ENCODE measurements at places on chromosomes 2 and 18.

DNA sequence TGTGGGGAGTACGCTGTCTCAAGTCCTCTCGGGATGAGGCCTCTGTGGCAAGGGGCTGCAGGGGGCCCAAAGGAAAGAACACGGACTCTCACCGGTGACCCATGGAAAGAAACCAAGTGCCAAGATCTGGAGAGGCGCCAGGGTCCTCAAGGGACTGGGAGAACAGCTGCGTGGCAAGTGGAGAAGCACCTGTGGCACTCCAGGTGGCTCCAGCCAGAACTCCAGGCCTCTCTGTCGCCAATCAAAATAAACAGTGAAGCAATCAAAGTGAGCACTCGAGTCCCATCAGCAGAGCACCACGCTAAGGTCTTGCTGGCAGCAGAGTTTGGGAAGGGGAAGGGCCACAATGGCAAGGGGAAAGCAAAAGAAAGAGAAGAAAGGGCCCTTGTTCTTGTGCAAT is 54.7 kb downstream of the BCL2 start:
- DNase-seq: no peak

DNA sequence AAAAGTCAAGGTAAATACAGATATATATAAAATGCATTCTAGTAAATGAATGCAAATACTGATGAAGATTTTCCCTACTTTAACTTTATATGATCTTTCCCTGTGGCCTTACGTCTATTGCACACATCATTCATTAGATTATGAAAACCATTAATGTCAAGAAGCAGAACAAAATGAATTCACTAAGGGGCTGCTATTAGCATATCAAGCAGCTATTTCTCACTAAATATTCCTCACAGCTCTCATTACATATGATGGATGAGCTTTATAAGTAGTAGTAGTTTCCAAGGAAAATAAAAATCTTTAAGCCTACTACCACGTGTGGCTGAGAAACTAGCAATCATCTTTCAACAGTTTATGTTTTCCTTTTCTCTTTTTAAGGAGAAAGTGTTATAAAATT is 702.8 kb upstream of the SLC39A10 start:
- DNase-seq: no peak

GRCh38 chr2:173658946-173659371 is 304.3 kb downstream of the CDCA7 start:
- no peak for DNase-seq

DNA sequence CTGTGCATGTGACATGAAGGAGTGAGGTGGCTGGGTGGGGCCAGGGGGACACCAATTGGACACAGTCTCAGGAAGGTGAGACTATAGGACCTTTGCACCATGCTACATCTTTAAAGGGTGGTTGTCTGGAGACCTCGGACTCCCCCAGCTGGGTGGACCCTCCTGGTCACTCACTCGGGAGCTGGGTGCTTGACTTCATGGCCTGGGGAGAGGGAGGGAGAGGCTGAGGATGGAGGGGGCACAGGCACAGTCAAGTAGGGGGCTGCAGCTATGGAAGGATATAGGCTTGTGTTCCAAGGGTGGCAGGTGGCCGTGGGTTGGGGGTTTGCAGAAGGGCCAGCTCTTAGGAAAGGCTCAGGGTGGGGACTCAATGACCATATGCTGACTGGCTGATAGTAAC is 7.1 kb upstream of the CELF4 start:
- DNase-seq: no peak

DNA sequence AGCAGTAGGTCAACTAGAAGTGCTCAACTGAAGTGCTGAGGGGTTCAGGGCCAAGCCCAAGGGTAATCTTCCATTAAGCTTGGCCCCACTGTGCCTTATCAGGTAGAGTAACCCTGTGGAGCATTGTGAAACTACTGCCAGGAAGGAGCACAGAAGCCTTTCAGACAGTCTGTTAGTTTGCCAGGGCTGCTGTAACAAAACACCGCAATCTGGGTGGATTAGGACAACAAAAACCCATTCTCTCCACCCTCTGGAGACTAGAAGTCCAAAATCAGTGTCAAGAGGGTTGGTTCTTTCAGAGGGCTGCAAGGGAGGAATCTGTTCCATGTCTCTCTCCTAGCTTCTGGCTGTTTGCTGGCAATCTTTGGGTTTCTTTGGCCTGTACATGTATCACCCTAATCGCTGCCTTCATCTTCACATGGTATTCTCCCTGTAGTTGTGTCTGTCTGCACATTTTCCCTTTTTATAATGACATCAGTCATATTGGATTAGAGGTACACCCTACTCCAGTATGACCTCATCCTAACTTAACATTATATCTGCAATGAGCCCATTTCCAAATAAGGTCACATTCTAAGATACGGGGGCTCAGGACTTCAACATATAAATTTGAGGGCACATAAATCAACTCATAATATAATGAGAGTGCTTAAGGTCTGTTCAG is 21.2 kb downstream of the VIT start:
- no peak for DNase-seq

DNA sequence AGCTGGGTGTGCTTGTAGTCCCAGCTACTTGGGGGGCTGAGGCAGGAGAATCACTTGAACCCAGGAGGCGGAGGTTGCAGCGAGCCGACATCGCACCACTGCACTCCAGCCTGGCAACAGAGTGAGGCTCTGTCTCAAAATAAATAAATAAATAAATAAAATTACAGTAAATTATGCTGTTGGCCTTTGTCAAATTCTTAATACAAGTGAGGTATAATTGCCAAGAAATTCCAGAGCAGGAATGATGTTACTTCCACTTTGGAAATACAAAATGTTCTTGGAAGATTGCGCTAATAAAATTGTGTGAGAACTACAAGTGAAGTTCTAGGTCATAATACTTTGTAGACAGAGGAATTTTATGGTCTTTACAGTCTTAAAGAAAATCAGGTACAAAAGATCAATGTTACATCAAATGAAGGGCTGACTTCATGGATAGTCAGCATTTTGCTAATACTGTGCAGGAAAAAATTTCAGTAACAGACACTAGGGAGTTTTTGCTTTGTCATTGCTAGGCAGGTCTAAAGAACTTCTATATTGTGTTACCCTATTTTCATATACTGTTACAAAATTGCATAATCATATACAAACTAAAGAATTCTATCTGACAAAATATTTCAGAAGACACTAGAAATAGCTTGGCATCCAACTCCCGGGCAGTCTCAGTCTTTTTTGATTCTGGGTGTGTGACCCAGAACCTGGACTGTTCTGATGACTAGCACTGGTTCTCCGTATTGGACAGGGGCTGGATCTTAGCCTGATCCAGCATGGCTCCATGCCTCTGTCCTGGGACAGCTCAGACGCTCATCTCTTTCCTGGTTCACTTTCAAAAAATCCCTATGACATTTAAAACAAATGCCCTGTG is 76.0 kb upstream of the STK17B start:
- no peak for DNase-seq

DNA sequence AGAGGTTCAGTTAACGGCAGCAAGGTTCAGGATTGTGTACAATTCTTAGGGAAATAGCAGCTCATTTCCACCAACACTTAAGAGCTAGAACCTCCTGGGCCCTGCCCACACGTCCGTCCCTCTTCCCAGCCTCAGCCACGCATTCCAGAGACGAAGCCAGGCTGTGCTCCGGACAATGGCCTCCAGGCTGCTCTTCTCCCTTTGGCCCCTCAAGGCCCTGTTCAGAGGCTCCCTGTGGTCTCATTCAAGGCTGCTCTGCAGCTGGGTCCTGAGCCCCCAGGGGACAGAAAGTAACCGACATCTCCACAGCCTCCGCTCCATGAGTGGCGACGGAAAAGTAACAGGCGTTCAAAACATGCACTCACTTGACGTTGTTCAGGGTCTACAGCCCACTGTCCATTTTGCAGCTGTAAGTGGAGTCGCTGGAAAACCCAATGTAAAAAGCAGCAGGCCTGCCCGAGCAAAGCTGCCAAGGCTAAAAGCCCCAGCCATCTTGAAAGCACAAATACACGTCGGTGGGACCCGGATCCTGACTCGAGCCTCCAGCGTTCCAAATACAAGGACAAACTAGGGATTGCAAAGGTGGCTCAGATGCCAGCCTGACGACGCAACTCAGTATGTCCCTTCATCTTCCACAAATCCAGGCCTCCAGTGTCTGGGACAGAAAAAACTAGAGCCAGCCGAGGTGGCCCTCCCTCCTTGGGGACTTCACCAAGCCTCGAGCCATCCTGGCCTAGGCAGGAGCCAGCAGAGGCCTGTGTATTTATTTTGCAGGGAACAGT is 76.9 kb downstream of the NDUFA10 start:
- DNase-seq: peak; percentile 61

DNA sequence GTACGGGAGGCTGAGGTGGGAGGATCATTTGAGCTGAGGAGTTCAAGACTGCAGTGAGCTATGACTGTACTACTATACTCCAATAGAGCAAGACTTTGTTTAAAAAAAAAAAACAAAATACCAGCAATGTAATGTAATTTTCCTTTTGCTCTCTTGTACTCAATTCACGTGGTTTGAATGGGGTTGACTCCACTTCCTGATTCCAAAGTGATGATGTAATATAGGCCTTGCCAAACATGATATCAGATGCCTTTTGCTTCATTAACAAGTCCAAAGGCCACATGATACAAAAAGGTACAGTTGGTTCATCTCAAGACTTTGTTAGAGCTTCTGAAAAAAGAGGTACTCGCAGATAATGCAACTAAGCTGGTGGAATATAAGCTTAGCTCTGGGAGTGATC is 321.8 kb downstream of the ZEB2 start:
- no peak for DNase-seq

- no peak for DNase-seq
These were observed 229.2 kb downstream of the LDLRAD4 start for GRCh38 chr18:13447621-13448334.

- DNase-seq: no peak
These were observed 22.8 kb downstream of the SRBD1 start for GRCh38 chr2:45588158-45588829.

DNA sequence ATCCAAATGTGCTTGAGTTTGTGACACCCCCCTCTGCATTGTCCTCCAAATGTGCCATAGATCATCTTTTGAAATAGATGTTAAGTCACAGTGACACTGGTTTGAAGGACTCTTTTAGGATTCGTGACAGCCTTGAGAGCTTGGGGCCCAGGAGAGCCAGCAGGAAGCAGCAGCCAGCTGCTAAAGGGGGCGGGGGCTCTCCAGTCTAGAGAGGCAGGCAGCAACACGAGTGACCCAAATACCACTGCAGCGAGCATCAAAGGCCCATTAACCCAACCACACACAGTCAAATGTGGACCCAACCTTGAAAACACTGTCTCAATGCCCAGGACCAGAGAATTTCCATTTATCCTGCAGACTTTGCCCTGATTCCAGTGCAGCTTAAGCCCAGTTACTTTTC is 75.6 kb downstream of the ZBTB7C start:
- DNase-seq: no peak

GRCh38 chr2:221085341-221085900 is 486.7 kb downstream of the EPHA4 start:
- no peak for DNase-seq

DNA sequence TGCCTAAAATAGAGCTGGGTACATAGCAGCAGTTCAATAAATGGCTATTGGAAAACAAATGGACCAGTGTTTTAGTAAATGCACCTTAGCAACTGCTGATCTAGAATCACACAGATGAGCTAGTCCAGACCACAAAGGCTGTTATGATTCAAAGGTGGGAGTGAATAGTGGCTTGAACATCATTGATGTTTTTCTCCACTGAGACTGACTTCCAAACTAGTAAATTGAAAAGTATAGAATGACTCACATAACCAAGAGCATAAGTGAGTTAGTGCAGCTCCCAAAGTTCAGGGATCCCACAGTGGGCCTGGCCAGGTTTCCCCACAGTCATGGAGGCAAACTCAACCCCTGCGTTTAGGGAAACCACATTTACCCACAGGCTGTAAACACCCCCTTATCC is 106.7 kb upstream of the YPEL5 start:
- DNase-seq: no peak
